ENCODE measurements at places on chromosomes 1 and 21.

GRCh38 chr1:66750577-66750976 lies 1.7 kb upstream of the DYNLT5 start:
- DNase-seq: no peak

- peak; percentile 76 for DNase-seq
Measured at GRCh38 chr1:37234941-37235418, 200.7 kb upstream of the GRIK3 start.

GRCh38 chr1:68808351-68808750 lies 311.5 kb upstream of the DEPDC1 start:
- DNase-seq: no peak

- DNase-seq: no peak
Measured at GRCh38 chr21:34061983-34062382, 11.4 kb upstream of the MRPS6 start.

DNA sequence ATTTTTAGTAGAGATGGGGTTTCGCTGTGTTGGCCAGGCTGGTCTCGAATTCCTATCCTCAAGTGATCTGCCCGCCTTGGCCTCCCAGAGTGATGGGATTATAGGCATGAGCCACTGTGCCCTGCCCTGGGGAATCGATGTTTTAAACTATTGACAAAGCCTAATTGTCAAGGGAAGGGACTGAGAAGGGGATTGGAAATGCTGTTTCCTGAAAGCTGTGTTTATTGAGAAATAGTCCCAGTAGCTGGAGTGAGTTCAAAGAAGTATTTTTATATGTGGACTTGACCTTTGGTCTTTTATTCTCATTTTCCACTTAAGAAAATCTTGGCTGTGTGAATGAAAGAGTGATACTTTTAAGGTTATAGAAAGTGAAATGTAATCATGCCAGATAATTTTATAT lies 47.5 kb downstream of the KIF1B start:
- no peak for DNase-seq

GRCh38 chr21:32954353-32954752 lies 71.4 kb upstream of the OLIG2 start:
- no peak for DNase-seq

DNA sequence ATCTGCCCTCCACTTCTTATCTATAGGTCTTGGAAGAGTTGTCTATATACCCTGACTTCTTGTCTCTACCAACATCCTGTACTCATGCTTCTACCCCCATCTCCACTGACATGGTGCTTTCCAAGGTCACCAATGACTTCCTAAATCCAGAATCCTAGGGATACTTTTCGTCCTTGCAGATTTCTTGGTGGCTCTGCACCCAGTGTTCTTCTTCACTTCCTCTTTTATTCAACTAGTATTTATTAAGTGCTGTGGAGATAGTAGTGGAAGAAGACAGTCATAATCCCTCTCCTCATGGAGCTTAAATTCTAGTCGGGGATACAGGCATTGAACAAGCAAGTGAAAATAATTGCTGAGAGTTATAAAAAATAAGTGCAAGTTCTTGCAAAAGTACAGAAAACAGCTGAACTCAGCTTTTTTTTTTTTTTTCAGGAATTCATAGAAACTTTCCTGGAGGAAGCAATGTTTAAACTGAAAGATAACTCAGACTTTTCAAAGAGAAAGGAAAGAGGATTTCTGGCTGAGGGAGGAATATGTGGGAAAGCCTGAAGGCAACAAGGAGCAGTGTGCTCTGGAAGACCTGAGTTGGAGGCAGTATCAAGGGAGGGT lies 38.2 kb upstream of the CYP4B1 start:
- no peak for DNase-seq
